Tibial nerve (tissue), 4 donors: ENCODE measurements at places on chromosomes 2 and 18. TPM values are rescaled to one million over a fixed set of nuclear protein-coding genes. Genes with fewer than 3 reads are reported as not detected.

DNA sequence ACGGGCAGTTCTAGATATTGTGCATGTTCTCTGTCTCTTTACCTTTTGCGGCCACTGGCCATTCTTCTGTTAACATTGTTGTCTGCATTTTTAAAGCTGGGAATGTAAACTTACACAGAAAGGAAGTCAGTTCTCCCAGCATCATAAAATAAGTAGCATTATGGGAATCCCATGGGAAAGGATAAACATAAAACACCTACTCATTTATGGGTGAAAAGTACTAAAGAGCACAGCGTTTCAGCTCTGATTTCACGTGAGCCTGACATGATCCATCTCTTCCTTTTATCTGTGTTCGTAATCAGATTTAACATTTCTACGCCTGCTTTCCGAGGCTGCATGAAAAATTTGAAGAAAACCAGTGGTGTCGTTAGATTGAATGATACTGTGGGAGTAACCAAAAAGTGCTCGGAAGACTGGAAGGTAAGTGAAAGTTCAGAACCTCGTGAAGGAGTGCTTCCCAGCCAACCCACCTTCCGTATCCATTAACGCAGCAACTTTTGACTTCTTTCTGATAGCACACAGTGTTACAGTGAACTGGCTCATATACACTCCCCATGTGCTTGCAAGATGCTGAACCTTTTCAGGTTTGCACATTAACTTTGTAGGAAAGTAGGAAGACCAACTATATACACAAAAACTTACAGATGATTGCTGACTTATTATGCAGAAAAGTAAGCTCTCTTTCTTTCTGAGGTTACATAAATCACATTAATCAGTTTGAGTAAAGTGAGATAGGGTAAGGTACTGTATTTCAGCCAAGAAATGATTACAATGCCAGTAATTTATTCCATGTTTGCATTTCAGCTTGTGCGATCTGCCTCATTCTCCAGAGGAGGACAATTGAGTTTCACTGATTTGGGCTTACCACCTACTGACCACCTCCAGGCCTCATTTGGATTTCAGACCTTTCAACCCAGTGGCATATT lies 86.5 kb upstream of the TTC39C start:
- DNase-seq = no peak

DNA sequence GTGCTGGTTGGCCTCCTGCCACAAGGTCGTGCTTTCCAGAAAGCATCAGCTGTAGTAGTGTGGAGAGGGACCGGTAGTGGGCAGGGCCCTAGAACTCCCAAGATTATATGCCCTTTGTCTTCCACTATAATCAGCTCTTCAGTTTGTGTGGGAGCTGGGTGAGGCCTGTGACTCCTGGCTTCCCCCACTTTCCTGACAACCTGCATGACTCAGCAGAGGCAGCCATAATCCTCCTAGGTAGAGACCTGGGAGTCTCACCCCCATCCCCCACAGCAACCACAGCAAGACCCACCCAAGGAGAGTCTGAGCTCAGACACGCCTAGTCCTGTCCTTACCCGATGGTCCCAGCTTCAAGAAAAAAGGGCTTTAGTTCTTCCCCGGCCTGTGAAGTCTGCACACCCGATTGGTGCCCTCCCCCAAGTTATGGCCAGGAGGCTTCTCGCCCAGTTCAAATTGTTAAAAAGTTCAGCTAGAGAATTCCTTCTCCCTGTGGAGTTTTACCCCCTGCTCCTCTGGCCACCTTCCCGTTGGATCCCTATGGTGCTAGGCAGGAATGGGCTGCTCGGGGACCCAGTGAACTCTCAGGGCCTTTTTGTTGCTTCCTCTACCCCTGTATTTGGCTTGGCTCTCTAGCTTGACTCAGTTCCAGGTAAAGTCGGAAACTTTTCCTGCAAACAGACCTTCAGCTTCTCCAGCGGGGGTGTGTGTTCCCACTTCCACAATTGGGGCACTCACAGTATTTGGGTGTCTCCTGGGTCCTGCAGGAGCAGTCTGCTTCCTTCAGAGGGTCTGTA lies 57.8 kb upstream of the FAM237A start:
- no peak for DNase-seq

DNA sequence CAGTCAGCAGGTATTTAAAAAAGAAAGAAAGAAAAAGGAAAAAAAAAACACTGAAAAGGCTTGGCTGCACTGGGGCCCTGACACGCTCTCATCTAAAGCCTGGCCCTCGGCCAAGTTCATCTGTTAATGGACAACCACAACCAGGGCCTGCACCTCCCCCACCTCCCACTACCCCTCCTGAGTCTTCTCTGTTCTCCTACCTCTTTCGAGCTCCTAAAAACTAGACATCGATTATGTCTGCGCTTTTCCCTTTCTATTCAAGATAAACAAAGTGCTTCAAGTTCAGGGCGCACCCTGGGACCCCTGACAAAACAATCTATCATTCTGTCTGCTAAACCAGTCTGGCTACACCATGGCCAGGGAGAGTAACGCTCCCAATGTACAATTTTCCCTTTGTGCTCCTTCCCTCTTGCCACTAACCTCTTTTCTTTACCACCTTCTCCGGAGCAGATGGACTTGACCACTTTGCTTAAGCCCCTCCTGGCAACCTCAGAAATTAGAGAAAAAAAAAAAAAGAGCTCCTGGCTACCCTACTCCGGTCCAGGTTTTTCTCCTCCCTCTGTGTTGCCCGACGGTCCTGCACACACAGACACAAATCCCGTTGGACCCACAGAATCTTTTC lies 22.7 kb downstream of the BCL11A start:
- DNase-seq = peak; percentile 36

GRCh38 chr2:35428548-35428947 lies 927.0 kb upstream of the CRIM1 start:
- no peak for DNase-seq

DNA sequence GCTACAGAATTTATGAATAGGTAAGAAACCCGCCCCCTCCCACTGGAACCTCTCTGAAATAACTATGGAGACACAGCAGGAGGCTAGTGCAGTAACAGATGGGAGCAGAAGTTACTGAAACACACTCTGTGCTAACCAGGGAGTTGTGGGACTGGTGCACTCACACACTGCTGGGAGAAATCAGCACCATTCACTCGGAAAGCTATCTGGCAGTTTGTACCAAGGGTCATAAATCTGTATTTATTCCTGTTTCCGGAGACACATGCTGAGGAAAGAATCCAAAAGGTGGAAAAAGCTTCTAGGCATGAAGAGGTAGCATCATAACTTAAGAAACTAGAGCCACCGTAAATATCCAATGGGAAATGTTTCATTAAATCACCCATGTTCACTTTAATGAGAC lies 39.9 kb downstream of the TGFA start:
- DNase-seq = no peak

DNA sequence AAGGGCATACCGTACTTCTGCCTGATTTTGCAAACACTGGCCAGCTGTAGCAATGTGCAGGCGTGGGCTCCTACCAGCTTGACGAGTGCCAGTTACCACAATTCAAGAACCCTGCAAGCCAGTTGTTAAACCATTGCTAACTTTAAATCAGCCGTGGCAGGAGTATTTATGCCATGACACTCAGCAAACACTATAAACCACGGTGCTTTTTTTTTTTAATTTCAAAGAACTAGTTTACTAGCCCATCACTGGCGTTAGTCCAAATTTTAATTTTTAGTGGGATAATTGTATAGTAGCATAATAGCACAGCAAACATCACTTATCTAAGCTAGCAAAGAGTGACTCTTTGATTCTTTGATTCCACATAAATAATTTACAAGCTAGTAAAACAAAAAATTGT lies 111.1 kb downstream of the COL4A4 start:
- DNase-seq = no peak

C1QL2 gene
- total RNA-seq = not detected
